ENCODE measurements at places on chromosomes 2 and 18.

DNA sequence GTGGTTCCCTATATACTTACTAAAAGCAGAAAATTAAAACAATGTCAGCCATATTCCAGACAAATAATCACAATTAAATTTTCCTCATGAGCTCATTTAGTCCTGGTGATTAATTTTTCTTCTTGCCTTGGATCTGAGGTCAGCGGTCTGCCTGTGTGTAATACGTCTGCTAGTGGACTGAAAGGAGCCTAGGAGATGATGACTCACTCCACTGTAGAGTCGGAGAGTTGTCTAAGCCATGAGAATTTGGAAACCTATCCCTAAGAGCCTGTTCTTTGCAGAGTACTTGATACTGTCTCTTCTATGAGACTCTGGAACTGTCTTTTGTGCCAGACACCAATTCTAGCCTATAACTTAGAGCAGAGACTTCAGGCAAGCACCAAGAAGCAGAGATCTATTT lies 94.2 kb upstream of the RAB27B start:
- peak; percentile 74 for DNase-seq

DNA sequence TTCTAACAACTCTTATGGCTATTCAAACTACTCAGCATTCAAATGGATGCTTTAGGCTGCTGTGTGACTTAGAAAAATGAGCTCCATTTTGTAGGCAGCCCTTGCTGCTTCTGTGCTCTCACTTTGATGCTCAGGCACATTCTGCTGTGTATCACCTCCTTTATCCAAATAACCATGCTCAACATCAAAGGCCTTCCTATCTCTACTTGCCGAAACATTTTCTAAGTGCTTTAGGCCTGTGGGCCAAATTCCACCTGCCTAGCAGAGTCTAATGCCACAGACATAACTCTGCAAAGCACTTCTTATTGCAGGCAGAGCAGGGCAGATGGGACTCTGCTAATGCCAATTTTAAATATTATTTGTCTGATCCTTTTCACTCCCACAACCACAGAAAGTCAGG lies 397.4 kb downstream of the RND3 start:
- DNase-seq, result no peak

DNA sequence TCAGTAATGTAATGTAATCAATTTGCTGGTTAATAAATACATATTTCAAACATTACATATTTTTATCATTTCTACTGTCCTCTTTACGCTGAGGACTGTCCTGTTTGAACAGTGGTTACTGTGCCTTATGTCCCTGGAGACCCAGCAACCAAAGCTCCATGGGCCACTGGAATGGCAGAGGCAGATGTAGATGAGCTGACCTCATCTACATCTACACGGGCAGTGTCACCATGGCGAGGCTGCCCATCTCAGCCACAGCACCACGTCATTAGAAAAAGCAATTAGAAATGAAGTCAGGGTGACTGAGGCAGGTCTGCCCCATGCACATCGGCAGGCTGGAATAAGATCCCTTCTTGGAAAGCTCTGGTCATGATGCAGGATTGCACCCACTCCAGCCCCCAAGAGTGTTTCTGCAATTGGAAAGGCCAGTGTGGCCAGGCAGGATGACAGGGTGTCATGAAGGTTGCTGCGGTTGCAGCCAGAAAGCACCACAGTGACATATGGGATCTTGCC lies 237.5 kb downstream of the NDUFA10 start:
- no peak for DNase-seq

DNA sequence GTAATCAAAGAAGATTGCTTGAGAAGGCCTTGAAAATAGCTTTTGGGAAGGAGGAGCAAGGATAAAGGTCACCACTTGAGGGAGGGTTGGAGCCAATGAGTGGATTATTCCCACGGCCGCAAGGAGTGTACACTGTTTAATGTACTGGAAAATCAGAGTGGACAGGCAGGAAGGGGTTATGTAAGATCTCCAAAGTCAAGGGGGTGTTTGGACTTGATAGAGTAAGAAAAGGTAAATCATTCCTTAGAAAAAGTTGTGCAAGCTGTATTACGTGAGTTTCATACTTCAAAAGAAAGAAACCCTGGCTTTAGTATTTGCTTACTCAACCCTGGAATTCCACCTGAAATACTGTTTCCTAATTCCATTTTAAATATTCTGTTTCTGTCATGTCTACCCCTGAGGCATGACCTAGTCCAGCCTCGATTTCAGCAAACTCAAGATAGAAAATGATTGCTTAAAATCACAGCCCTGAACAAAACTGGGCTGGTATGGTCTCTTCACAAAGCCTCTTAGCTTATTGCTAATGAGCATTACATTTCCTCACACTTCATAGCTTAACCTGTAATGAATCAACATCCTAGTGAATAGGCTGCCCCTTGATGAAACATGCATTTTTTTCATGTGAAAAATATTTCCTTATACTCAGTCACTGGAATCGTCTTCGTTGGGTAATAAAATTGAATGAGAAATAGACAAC lies 1.1 kb downstream of the MREG start:
- peak; percentile 56 for DNase-seq

DNA sequence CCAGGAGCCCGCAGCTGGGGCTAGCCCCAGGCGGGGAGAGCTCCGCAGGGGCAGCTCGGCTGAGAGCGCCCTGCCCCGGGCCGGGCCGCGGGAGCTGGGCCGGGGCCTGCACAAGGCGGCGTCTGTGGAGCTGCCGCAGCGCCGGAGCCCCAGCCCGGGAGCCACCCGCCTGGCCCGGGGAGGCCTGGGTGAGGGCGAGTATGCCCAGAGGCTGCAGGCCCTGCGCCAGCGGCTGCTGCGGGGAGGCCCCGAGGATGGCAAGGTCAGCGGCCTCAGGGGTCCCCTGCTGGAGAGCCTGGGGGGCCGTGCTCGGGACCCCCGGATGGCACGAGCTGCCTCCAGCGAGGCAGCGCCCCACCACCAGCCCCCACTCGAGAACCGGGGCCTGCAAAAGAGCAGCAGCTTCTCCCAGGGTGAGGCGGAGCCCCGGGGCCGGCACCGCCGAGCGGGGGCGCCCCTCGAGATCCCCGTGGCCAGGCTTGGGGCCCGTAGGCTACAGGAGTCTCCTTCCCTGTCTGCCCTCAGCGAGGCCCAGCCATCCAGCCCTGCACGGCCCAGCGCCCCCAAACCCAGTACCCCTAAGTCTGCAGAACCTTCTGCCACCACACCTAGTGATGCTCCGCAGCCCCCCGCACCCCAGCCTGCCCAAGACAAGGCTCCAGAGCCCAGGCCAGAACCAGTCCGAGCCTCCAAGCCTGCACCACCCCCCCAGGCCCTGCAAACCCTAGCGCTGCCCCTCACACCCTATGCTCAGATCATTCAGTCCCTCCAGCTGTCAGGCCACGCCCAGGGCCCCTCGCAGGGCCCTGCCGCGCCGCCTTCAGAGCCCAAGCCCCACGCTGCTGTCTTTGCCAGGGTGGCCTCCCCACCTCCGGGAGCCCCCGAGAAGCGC lies 15.0 kb upstream of the GMPPA start:
- no peak for DNase-seq

- DNase-seq, result no peak
Observed at GRCh38 chr2:6818012-6818411, 47.7 kb downstream of the CMPK2 start.

DNA sequence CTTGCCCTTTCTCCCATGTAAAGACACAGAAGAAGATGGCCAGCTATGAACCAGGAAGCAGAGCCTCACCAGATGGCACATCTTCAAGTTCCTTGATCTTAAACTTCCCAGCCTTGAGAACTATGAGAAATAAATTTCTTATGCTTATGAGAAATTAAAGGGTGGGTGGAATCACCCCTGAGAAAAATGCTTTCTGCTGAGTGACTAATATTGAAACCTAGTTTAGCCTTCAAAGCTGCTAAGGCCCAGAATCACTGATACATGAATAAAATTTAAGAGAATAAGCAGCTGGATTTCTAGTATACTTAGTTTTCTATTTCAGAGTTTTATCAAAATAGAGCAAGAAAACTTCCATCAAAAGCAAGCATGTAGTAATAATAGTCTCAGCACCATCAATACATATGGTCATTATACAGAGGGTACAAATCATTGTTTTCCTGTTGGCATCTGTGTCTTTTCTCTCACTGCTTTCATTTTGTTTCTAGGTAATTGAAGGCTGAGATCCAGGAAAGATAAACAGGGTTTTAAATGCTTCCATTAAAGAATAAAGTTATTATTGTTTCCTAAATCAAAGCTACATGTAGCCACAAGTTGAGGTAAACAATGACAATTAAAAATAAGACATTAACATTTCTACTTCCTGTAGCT lies 53.3 kb upstream of the COL5A2 start:
- no peak for DNase-seq

DNA sequence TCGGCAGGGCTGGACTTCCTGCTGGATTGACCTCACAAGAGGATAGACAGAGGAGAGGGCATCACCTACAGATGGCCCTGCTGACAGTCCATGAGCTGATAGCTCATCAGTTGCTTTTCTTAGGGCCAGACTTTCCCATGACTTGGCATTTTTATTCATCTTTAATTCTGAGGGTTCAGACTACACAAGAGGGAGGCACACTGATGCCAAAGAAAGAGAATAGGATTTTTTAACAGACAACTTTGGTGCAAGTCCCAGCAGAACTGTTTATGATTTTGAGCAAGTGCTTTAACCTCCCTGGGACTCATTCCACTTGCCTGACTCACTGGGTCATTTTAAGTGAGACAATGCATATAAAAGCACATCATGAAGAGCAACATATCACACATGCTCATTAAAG lies 299.2 kb downstream of the INSIG2 start:
- DNase-seq, result no peak

DNA sequence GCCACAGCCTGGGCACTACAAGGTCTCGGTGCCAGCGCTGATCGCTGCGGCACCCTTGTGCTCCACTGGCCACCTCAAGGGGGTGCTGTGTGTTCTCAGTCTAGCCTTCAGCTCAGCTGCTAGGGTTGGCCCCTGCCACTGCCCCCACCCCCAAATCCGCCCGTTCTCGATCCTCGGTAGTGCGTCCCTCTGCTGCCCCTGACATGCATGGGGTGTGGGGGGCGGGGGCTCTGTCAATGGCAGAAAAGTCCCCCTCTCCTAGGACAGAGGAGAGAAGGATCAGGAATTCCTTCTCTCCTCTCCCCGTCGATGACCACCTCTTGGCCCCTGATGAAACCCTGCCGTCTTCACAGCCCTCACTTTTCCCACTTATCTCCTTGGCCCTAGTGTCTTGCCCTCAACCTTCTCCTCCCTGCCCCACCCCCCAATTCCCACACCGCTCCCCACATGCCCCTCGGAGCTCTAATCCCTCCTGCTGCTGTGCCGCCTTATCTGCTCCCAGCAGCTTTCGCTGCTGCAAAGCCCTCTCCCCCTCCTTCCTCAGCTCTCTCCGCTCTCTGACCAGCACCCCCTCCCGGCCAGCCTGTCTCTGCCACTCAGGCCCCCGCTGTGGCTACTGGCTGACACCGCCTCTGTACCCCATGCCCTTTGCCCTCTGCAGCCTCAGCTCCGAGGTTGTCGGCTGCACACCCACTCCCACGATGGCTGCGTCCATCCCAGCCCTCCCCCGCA lies 4.3 kb upstream of the ASIC4 start:
- peak; percentile 63 for DNase-seq

- DNase-seq, result peak; percentile 85
Observed at GRCh38 chr2:223669453-223670225, 67.5 kb upstream of the SCG2 start.

DNA sequence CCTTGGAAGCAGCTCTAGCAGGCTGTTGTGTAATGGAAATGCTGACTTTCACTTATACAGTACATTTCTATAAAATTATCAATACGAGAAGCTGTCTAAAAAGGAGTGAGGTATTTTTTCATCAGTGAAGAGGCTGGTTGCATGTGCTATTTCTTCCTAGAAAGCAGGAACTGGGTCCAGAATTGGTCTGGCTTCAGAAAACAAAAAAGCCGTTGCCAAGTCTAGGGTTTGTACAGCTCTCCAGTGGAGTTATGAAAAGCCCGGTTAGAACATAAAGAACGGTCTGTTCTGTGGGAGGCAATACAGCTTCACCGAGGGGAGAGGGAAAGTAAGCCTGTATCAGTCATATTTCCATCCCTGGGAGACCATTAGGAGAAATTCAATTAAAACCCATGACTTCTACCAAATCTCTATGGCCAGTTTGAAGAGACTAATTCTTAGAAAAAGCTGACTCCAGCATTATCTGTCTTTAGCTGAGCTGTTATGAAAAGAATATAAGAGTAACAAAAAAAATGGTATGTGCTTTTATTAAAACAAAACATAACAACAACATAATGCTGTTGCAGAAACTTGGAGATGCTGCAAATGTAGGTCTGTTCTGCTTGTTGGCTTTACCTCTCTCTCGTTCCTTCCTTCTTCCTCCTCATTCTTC lies 217.0 kb downstream of the CMPK2 start:
- DNase-seq, result no peak

- no peak for DNase-seq
Observed at GRCh38 chr2:39583781-39584180, 81.9 kb upstream of the TMEM178A start.

DNA sequence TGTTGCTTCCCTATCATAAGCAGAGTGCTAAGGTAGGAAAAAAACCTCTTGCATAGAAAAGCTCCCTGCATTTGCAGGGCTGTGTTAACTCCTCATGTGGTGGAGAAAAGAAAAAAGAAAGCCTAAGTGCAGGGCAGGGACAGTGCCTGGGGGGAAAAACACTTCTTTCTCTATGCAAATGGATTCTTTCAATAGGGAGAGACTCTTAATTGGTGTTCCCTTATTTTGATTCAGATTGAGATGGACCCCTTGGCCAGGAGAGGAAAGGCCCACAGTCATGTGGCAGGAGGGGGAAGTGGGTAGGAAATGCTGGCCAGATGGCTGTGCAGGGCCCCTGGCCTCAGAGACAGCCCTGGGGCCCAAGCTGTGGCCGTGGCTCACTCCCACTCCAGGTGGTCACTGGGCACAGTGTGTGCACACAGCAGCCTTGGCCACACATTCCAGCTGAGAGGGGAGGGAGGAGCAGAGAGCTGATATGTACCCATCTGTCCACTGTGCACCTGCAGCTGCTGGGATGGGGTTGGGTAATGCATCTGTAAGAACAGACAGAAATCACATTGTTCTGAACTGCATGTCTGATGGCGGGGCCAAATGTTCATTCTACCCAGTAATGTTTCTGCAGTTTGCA lies 410.4 kb downstream of the DSC3 start:
- no peak for DNase-seq

DNA sequence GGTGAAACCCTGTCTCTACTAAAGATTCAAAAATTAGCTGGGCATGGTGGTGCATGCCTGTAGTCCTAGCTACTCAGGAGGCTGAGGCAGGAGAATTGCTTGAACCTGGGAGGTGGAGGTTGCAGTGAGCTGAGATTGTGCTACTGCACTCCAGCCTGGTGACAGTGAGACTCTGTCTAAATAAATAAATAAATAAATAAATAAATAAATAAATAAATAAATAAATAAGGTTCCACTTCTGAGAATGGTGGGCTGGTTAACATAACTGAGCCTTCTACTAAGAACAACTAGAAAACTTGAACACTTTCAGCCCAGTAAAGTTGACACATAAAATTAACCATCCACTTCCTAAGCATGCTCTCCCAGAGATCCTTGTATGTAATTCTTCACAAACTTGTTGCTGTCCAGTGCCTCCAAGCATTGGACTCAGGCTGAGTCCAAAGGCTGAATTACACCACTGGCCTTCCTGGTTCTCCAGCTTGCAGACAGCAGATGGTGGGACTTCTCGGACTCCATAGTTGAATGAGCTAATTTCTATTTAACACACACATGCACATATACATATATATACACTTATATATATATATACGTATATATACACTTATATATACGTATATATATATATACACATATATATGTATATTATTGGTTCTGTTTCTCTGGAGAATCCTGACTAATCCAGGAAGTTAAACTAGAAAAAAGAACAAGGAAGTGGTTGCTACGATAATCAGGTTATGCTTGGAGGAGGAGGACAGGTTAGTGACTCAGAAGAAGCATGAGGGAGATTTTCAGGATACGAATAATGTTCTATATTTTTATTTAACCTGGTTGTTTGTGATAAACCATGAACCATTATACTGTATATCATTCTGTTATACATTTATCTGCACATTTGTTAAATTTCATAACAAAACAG lies 348.8 kb downstream of the METTL4 start:
- peak; percentile 42 for DNase-seq
